ENCODE measurements at places on chromosomes 3 and 15.
A peak's percentile ranks its signal among the peaks of the same experiment; 100 is the strongest.

DNA sequence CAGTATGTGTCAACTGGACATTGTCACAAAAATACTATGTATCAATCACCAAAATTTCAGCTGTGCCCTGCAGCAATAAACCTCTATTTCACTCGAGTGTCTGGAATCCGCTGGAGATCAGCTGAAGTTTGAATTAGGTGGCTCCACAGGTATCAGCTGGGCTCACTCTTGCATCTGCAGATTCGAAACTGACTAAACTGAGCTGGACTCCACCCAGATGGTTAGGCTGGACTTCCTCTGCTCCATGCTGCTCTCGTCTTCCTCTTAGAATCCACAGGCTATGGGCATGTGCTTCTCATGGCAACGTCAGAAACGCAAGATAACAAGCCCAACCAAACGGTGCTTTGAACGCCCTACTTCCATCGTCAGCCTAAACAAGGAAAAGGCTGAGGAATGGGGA is 565.3 kb upstream of the ROBO2 start:
- DNase-seq: no peak

DNA sequence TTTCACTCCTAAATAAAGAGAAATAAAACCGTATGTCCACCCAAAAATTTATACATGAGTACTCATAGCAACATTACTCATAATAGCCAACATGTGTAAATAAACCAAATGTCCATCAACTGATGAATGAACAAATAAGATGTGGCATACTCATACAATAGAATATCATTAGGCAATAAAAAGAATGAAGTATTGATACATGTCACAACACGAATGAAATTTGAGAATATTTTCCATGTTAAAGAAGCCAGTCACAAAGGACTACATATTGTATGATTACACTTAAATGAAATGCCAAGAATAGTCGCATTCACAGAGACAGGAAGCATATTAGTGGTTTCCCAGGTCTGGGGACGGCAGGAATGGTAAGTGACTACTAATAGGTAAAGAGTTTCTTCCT is 869.2 kb downstream of the IGSF11 start:
- no peak for DNase-seq

DNA sequence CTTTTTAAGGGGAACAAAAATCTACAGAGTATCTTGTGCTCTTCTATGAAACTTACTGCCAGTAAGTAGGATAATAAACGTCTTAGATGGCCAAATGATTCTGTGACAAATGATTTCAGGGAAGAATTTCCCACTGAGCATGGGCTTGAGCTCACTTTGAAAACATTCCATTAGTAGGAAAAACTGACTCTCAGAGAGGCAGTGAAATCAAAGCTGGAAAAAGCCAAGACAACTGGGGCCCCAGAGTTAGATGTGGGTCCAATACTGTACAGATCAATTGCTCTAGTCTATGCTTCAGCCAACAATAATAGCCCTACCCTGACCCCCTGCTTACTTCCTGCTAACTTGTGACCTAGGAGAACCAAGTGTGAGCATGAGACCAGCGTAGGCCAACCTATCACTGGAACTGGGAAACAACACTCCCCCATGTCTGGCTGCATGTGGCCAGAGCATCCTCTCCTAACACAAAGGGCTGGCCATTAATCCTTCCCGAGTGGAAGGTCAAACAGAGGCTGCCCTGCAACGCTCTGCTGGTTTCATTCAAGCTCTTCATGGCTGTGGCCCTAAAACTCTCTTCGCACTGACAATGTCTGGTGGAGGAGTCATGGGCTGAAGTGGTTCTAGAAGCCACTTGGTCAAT is 68.8 kb downstream of the FOXB1 start:
- no peak for DNase-seq

DNA sequence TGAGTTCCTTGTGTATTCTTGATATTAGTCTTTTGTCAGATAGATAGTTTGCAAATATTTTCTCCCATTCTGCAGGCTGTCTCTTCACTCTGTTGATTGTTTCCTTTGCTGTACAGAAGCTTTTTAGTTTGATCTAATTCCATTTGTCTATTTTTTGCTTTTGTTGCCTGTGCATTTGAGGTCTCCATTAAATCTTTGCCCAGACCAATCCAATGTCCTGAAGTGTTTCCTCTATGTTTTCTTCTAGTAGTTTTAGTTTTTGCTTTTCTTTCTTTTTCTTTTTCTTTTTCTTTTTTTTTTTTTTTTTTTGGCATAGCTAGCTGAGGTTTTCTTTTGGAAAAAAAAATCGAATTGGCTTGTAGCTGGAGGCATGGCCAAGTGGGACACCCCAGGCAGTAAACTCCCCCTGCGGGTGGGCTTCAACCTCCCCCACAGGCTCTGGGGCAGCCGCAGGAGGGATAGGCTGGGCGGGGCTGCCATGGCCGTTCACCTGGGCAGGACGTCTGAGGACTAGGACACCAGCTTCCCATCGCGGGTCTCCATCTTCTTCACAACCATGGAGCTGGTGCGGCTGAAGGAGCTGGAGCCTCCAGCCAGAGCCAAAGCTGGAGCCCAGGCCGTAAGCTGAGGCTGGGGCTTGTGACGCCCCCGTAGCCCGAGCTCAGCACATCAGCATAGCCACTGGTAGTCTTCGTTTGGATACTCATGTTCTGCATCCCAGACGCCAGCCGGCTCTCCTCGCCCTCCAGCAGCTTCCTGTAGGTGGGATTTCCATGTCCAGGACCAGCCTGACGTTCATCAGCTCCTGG is 16.2 kb upstream of the PSTPIP1 start:
- no peak for DNase-seq

DNA sequence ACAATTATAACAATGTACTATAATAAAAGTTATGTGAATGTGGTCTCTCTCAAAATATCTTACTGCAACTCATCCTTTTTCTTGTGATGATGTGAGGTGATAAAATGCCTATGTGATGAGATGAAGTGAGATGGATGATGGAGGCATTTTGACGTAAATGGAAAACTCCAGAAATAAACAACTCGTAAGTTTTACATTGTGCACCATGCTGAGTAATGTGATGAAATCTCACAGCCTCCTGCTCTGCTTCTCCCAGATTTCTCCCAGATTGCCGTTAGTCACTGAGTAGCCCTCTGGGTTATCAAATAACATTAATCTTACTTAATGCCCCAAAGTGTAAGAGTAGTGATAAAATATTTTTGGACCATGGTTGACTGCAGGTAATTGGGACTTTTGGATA is 64.8 kb upstream of the SLCO2A1 start:
- no peak for DNase-seq

GRCh38 chr3:36075491-36075890 is 304.8 kb upstream of the STAC start:
- DNase-seq: no peak

DNA sequence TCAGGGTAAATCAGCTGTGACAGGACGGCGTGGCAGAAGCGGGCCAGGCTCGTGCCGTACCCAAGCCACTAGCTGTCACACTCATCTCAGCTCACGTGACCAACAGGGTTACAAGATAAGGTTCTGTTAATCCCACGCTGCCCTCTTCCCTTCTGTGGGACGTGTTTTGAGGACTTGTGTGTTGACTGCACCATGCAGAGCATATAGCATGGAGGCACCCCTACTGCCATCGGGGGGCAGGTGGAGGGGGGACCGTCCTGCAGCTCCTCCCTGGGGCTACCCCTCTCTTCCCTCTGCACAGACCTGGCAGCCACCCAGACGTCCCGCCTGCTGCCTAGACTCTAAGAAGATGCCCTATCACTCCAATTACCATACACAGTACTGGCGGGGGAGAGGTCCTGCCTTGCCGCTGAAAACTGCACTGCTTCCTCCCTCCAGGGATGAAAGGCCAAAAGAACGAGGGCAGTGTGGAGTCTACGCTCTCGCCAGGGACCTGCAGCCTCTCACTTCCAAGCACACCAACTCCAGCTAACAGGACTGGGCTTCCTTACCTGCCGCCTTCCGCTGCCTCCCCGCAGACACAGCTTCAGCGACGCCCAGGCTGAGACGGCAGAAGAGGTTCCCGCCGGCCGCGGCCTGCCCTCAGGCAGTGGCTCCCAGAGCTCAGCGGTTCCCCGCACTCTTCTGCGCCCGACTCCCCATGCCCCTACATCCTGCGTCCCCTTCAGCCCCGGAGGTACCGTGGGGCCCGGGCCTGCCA is at the start of gene TNK2:
TSS of gene TNK2 (minus strand) at position 618 of the 760 bp plus-strand sequence. CDS start 19,963 bp downstream, outside the sequence.
- no peak for DNase-seq

DNA sequence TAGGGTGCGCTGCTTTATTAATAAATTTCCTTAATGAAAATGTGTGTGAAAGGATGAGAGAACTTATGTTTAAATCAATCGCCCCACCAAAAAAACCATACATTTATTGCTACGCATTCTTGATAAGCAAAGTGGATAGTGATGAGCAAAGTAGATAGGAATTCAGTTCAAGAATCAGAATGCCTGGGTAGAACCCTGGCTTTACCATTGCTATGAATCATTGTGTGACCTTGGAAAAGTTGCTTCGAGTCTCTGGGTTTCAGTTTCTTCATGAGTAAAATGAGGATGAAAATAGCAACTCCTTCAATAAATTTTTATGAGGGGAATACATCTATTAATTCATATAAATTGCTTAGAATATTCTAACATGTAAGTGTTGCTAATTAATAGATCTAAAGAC is 2.6 kb upstream of the ALCAM start:
- DNase-seq: no peak

DNA sequence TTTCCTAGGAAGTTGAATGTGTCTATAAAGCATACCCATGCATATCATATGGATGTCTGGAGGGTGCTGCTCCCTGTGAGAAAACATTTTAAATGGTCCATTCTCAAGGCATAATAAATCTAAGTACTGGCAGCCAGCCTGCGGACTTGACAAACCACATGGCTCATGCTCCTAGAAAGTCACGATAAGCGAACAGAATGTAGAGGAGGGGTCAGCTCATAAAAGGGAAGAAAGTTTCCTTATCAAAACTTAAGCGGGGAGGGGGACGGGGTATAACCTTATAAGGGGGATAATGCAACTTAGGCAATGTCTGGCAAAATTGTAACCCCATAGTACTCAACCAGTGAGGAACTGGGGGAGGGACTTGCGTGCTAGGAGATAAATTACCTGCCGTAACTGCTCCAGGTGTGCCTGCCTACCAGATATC is 159.8 kb upstream of the LMCD1 start:
- no peak for DNase-seq

DNA sequence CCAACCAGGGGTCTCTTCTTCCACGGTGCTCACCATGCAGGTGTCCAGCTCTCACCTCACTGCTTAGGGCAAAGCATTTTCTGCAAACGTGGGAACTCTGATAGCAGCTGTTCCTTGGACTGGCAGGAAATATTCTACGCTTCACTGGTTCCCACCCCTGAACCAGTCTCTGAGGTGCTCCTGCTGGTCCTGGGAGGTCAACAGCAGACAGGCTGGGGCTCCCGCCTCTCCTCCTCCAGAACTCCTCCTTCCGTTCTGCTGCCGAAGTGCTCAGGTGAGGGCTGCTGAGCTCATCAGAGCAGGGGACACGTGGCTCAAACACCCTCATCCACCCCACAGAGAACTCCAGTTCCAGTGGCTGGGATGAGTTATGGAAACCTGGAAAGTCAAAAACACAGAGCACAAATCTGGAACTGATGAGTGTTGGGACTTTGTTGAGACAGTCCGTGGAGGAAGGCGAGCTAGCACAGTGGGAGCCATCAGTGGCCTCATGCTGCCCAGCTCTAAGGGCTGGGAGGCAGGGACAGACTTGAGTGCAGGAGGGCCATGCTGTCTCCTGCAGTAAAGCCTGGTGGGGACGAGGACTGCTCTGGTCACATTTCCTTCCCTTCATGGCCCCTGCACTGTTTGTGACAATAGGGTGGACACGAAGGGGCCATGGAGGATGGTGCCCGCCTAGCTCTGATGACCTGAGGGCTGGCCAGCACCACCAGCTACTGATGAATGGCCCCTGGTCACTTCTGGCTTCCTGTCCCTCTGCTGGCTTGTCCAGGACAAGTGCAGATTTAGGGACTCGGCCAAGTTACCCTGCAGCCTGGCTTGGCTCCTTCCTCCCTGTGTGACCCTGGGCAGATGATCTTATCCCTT is 137.8 kb downstream of the KLF13 start:
- no peak for DNase-seq

DNA sequence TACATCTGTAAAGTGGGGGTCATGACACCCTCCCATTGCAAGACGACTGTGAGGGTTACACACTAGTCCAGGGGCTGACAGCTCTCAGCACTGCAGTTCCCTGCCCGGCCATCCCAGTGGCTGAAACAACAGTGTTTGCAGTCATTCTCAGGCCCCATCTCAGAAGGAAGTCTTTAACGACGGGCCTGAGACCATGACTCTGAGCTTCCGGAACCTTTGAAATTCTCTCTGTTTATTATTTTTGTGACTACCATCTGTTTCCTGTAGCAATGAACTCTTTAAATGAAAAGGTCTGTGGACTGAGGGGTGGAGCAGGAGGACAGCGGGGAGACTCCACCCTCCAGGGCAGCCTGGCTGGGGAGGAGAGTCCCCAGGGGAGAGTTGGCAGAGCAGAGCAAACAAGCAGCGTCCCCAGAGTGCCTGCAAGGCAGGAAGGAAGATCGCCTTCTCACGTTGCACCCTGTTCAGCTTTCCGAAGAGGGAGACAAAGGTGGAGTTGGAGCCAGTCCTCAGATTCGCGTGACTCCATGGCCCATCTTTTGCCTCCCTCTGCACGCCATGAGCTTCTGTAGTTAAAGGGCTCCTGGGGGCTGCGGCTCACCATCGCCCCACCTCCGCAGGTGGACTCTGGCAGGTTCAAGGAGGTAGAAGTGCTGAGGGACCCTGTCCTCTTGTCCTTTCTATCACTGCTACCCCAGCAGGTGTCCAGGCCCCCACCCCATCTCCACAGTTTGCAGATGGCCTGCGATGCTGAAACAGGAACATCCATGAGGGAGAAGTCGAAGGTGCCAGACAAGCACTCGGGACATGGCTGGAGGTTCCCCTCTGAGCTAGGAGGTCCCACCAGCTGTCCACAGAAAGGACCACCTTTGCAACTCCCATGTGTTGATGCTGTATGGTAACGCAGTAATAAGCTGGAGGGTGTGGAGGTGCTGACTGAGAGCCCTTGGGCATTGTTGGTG is 525.8 kb upstream of the PROK2 start:
- peak; percentile 40 for DNase-seq

DNA sequence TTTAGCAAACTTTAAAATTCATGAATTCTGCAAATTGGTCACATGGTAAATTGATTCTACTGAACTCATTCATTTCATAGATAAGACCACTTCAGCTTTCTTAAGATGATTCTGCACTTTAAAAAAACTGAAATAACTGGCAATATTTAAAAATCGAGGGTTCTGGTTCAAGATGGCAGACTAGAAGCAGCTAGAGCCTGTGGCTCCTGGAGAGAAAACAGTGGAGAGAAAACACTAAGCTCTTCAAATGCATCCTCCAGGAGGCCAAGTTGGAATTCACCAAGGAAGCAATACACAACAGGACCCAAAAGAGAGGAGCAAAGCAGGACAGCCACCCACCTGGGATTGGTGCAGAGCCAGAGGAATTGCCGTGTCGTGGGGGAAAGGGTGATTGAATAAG is 132.1 kb downstream of the SPATA16 start:
- no peak for DNase-seq

DNA sequence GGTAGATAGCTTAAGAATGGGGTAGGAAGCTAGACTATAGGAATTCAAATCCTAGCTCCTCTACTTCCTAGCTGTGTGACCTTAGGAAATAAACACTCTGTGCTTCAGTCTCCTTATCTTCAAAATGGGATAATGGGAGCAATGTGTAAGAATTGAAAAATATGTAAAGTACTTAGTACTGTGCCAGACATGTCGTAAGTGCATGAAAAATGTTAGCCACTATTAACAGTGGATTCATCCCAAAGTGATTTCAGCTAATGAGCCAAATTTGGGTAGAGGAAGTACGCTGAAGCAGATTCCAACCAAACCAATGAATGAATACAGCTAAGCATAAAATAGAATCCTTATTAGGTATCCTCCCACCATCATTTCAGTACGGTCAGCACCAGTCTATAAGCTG is 192.1 kb downstream of the RORA start:
- no peak for DNase-seq

GRCh38 chr3:71329817-71330216 is 253.7 kb downstream of the FOXP1 start:
- no peak for DNase-seq

Data from endothelial cell (in vitro differentiated cells).